Activated T-cell treated with anti-CD3 and anti-CD28 coated beads, Interleukin-2, amount 50 U/mL, for 48 hours (primary cell): ENCODE measurements at places on chromosomes 6 and 20.

- no peak for DNase-seq
These were observed 22.4 kb upstream of the UTRN start for GRCh38 chr6:144262470-144263369.

DNA sequence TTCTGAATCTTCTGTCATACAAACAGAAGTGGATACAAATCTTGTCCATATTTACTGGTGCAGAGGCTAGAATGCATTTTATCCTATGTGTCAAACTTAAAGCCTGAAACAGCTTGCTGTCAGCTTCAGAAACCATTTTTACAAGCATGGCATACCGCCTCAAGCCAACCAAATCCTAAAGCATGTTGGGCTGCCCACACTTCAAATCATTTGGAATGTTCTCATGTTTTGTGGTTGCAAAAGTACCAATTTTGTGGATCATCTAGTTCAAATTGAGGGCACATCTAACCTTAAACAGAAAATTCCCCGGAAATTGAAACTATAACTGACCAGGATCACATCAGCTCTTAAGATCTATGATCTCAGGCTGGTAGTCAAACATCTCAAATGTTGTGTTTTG lies 3.2 kb downstream of the GPR63 start:
- no peak for DNase-seq

DNA sequence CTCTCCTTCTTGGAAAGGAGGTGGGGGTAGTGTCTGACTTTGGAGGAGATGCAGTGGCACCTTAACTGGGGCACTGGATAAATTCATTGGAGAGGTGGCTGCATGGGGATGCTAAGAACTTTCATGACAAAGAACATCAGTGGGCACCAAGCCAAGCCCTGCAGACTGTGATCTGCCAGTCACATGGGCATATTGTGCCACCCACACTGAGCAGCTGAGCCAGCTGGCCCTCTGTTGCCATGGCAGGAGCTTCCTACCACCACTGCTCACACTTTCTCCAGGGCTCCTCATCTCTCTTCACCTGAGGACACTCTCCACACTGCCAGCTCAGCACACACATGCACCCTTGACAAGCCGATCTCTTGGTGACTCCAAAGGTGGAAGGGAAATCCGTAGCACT lies 715.6 kb downstream of the QKI start:
- no peak for DNase-seq

DNA sequence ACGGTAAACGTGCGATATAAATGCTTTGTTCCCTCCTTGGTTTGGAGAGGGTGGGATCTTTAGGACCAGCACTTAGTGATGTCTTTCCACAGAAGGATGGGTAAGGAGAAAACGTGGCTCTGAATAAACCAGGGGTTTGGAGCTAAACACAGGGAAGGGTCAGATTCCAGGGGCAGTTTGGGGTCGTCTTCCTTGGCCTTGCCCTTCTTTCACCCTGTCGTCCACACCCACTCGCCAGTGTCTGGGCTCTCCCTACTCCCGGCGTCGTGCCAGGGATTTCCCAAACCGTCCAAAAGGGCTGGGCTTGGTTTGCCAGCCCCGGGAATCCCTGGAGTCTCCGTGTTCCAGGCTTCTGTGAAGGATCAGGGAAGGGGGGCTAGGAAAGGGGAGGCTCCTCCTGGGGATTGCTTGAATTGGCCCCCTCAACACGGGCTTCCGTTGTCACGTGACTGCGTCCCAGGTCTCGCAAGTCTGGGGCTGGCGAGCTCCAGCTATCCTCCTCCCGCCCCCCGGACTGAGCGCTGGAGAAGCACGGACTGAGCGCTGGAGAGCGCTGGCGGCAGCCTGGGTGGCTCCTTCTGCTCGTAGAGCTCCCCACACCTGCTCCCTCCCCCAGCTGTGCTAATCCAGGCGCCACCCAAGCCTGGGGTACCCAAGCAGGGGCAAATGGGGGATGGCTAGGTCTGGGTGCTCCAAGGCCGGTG lies 9.4 kb upstream of the ARMC12 start:
- no peak for DNase-seq

DNA sequence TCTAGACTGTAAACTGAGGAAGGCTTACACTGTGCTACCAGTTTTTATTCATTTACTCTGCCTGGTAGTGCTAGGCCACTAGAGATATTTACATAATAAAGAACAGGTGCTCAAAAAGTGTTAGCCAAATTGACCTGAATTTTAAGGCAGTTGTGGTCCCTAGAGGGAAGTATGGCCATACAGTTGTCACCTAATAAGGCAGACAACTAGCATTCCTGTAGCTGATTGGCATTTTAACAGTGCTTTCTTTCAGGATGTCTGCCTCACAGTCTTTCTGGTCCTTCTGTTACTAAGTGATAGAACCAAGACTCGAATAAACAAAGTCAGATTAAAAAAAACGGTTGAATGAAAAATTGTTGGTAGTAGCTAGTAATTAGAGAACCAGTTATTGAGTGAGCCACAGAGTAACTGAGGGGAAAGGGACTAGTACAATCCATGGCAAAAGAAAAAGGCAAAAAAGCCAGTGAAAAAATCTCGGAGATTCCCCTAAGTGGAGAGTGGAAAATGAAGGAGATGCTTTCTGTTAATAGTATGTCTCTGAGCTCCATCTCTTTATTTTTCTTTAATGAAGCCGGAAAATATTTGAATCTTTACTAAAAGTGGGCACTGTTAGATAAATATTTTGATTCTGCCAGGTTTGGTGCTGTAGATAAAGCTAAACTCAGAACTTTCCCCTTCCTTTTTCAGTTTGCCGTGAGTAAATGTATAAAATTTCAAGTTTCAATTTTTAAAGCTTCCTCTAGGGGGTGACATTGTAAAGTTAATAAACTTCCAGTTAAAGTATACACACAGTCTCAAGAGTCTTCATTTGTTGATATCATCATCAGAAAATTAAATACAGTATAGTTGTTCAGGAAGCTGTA lies 9.1 kb downstream of the VTA1 start:
- no peak for DNase-seq

GRCh38 chr20:51419646-51420045 lies 122.9 kb downstream of the NFATC2 start:
- DNase-seq = no peak

GRCh38 chr6:139941826-139942225 lies 567.4 kb upstream of the CITED2 start:
- DNase-seq = no peak

DNA sequence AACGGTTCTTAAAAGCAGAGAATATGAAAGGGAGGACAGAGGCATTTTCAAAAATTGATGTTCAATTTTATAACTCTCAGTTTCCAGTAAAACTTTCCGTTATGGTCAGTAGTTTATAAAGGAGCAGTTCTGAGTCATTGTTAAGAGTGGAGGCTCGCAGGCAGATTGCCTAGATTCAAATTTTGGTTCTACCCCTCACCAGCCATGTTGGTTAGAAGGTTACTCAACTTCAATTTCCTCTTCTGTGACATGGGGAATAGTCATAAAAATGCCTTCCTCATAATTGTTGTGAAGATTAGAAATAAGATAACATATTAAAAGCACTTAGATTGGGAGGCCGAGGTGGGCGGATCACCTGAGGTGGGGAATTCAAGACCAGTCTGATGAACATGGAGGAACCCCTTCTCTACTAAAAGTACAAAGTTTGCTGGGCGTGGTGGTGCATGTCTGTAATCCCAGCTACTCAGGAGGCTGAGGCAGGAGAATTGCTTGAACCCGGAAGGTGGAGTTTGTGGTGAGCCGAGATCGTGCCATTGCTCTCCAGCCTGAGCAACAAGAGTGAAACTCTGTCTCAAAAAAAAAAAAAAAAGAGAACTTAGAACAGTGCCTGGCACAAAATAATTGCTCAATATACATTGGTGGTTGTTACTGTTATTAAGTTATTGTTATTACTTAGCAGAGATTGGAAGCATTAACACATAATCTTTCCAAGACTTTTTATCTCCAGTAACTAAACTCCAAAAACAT lies 348.9 kb downstream of the NRN1 start:
- DNase-seq = no peak

- DNase-seq = no peak
These were observed 126.5 kb downstream of the CEBPB start for GRCh38 chr20:50317116-50317515.

GRCh38 chr6:105624021-105624420 lies 221.1 kb upstream of the PREP start:
- no peak for DNase-seq

DNA sequence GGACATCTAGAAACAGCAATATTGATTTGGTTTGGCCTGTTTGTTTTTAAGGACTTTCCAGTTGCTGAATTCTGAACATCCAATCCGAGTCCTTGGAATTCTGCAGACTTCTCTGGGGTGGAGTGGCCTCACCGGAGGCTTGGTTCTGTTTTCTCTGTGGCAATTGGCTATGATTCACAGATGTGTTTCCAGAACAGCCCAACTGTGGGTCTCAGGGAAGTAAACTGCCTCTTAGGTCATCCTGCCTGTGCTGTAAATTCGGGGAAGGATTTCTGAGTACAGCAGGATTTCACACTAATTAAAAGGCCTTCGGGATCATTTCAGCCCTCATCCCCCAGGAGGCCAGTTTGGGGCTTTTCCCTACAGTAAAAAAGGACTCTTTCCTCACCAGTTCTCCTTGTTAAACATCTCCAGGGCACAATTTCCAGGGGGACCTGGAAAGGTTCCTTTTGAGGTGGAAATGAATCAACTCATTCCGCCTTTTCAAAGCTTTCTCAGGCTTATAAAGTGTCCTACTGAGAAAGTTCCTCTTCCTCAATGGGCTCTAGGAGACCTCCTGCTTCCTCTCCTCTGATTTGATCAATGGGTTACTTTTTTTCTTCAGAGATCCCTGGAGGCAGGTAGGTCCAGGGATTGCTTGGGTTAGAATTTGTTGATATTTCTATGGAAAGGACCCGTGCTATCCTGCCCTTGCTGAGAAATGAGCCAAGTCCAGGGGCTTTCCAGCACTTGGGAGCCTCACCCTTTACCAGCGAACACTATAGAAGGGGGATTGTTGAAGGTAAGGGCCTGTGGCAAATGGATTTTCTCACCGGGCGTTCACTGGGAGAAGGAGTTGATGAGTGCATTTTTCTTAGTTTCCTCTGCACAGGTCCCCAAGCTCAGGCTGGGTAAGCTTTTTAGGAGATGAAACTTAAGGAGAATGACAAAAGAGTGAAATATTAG lies 114.6 kb downstream of the CLIC5 start:
- DNase-seq = no peak

DNA sequence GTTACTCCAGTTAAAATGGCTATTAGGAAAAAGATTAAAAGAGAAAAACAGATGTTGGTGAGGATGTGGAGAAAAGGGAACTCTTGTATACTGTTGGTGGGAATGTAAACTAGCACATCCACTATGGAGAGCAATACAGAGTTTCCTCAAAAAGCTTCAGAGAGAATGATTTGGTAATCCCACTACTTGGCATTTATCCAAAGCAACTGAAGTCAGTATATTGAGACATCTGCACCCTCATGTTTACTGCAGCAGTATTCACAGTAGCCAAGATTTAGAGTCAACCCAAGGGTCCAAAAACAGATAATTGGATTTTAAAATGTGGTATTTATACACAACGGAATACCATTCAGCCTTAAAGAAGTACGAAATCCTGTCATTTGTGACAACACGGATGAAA lies 469.5 kb downstream of the QKI start:
- DNase-seq = no peak

DNA sequence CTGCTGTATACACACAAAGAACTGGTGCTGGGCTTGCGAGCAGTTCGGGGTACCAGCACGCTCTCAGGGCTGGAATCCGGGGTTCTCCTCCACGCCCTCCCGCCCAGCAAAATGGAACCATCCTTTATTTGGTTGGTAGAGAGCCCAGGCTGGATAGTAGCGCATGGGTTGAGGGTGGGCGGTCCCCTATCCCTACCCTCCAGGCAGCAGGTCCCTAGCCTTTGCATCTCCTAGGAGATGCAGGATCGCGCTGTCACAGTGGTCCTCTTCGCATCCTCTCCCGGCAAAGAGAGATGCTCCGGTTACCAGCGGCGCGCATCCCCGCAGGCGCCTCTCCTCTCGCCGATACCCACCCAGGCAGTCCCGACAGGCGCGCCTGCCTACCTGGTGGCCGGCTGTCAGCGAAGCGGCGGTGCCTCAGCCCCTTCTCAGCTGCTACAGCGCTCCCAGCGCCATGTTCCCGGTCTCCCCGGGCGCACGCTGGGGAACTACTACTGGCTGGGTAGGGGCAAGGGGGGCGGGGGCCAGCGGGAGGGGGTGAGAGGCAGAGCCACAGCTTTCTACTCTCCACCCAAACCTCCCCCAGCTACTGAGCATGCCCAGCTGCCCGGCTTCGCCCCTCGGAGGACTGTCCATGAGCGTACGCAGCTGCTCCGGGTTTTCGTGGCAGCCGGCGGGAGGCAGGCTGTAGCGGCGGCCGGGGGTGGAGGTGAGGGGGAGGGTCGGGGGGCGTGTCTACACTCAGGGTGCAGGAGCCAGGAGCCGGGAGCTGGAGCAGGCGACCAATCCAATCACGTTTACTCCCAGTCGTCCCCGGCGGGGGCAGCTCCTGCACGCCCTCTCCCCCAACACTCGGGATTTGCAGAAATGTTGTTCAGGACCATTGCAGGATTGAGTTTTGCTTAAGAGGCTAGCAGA lies at the start of gene PAK5:
TSS of gene PAK5 (minus strand) at position 699 of the 918 bp plus-strand sequence. CDS start 194,748 bp downstream, outside the sequence.
- peak; percentile 11 for DNase-seq

DNA sequence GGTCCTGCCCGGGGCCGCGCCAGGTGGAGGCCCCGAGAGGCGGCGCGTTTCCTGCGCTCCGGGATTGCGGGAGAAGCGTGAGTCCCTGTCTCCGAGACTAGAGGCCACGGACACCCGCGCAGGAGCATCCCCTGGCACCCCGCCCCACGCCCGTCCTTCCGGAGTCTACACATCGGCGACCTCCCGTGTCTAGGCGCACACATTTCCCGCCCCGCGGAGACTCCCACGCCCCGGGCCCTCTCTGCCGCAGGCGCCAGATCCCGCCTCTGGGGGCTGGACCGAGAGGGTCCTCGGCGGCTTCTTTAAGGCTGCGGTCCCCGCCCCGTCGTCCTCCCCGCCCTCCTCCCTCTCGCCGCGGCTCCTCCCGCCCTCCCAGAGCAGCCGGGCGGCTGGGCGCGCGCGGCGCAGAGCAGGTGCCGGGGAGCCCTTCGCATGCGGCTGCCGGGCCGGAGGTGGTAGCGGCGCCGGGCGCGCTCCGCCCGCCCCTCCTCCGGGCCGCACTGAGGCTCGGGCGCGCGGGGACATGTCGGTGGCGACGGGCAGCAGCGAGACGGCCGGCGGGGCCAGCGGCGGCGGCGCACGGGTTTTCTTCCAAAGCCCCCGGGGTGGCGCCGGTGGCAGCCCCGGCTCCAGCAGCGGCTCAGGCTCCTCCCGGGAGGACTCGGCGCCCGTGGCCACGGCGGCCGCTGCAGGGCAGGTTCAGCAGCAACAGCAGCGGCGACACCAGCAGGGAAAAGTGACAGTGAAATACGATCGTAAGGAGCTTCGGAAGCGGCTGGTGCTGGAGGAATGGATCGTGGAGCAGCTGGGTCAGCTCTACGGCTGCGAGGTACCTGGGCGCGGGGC lies at the start of gene PPP1R14C:
TSS of gene PPP1R14C (plus strand) at position 375 of the 846 bp plus-strand sequence. CDS start at position 524, 149 bp downstream.
- peak; percentile 57 for DNase-seq

- no peak for DNase-seq
These were observed 5.2 kb upstream of the MMS22L start for GRCh38 chr6:97288188-97288587.

GRCh38 chr20:4726710-4727397 lies 5.1 kb downstream of the PRND start:
- DNase-seq = peak; percentile 31

DNA sequence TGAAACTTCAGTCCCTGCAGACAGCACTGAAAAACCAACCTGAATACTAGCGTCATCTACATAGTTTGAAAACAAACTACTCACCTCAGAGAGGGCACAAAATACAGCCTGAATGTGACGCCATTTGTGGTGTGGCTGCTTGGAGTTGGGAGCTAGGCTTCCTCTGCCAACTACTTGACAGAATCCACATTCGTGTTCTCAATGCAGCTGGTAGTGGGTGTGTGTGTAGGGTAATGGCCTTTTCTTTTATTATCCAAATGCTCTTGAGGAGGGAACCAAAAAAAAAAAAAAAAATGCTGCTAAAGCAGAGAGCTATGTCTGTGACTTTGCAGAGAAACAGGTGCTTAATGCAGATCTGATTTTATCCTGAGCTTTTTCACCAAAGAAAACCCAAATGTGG lies 207.8 kb downstream of the OTOR start:
- DNase-seq = no peak
